ENCODE measurements at places on chromosomes 12 and 14. TPM values are rescaled to one million over a fixed set of nuclear protein-coding genes. Genes with fewer than 3 reads are reported as not detected.

DNA sequence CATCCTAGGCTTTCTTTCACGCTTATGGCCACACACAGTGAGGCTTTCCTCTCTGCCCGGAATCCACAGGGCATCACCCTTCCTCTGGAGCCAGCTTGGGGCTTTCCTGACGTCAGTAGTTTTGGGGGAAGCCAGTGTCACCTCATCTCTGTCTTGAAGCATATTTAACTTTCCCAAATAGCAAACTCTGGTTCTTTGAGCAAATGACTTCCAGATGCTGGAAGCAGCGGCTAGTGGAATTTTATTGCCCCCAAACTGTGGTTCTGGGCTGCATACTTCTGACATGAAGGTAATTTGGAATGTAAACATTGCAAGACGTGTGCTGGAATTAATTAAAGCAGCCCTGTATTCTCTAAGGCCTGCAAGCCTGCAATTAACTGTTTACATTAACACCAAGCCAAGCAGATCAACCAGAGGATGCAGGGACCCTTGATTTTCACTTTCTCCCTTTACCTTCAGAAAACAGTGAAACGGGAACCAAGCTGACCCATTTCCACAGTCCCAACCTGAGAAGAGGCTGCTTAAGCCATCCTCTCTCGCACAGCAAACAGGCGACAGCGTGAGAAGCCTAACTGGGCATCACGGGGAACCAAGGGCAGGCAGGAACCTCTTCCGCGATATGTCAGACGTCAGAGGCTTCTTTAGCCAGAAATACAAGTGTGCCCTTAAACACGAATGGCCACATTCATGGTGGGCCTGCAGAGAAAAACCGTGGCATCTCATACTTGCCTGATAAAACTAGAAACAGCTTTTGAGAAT lies 258.4 kb downstream of the CACNA1C start:
- peak; percentile 71 for DNase-seq

GRCh38 chr14:31418440-31418839 lies 1.9 kb downstream of the HEATR5A start:
- DNase-seq, result no peak

- peak; percentile 50 for DNase-seq
Observed at GRCh38 chr12:26239122-26239851, 43.9 kb downstream of the SSPN start.

DNA sequence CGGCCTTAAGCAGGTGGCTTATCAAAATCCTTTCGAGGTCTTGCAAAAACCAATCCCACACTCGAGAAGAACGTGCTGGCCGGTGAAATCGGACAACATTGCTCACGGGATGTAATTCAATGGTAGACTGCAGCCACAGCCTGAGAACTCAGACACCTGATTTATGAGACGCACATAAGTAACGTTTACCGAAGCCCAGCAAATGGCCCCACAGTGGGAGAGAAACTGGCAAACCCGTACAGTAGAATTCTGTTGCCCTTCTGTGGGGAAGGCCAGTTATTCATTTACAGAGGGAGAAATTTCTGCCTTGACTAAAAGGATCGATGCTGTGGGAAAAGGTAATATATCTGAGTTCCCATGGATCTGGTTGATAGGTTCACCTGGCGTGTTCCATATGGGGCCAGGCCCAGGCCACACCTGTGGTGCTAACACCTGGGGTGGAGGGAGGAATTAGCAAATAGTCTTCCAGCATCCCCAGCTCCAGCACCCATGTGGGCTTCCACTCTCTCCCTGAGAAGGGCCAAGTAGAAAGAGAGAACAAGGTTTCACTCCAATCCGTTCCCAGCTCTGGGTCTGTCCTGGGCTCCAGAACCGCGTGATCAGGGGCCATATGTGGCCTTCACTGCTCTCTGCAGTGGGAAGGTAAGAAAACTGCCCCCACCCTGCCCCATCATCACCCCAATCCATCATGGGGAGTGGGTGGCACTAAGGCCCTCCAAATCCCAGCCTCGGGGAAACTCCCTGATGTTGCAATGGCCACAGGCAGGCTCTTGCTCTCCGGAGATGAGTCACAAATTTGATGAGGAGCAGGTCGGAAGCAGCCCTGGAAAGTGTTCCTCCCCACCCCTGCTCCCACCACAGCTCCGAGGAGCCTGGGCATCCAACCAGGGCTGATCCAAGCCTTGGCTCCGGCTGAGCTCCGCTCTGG lies 12.7 kb downstream of the BDKRB1 start:
- DNase-seq, result peak; percentile 55

DNA sequence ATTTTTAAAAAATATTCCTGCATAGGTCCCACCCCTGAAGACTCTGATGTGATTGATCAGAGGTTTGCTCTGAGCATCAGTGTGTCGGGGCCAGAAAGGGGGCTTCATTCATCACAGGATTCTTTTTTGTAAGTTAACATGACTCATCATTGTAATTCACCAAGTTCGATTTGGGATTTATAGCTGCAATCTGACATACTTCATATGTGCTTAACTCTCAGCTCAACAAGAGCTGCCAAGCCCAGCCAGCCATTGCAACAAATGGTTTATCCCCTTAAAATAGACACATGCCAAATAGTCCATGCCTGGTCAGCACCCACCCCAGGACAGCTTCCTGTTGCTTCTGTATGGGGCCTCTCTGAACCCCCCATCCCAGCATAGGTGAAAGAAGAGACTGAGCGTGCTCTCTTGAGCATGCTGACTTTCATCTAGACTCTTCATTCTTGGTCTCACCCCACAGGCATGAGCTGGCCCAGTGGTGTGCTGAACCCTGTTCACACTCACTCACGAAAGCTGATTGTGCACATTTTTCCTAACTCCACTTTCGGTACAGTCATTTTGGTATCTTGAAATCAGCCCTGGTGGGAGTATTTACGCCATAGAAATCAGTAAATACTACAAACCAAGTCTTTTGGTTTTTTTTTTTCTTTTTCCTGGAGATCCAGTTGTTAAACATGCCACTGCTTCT lies 101.4 kb downstream of the STAB2 start:
- no peak for DNase-seq

- DNase-seq, result no peak
Observed at GRCh38 chr14:35534208-35534872, 376 bp downstream of the INSM2 start.

The FGF6 gene
- polyA plus RNA-seq, result 30.9 TPM

The OR4K1 gene
- not detected for polyA plus RNA-seq
